Activated T-helper 2 cell treated with anti-CD3 and anti-CD28 coated beads, Interferon-gamma antibody, Interleukin-2, Interleukin-4, amounts not matched to agents 10 μg/mL and 5 μg/mL and 100 μg/mL, durations not matched to agents 14 hours and 24 hours and 36 hours (primary cell): ENCODE measurements at places on chromosomes 12 and 14.

DNA sequence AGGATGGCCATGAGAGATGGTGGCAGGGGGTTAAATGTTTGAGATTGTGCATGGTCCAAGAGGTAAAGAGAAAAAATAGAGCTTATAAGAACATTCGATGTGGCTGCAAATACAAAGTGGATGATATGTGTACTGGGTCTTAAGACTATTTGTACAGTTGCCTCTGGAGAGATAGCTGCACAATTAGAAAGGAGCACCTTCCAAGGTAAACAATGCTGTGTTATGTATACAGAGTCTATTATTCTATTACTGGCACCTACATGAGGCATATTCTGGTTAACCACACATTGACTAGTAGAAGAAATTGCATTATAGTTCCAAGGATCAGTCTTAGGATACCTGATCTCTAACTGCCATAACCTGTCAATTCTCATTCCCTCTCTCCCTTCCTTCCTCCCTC, 238.0 kb upstream of the FOXN3 start:
- H3K36me3 ChIP-seq, result peaks cover 20% of the 10 kb centered on the region
- H3K27me3 ChIP-seq, result no peaks in the 10 kb centered on the region
- no peak for DNase-seq
- H3K4me3 ChIP-seq, result no peak overlapping the region
- no peak overlapping the region for H3K27ac ChIP-seq

- H3K27me3 ChIP-seq, result peaks cover 14% of the 10 kb centered on the region
- H3K4me3 ChIP-seq, result no peak overlapping the region
- peaks cover 30% of the 10 kb centered on the region for H3K4me1 ChIP-seq
- H3K36me3 ChIP-seq, result peaks cover 9% of the 10 kb centered on the region
- DNase-seq, result no peak
These were observed 50.7 kb downstream of the BCAT1 start for GRCh38 chr12:24898185-24898584.

DNA sequence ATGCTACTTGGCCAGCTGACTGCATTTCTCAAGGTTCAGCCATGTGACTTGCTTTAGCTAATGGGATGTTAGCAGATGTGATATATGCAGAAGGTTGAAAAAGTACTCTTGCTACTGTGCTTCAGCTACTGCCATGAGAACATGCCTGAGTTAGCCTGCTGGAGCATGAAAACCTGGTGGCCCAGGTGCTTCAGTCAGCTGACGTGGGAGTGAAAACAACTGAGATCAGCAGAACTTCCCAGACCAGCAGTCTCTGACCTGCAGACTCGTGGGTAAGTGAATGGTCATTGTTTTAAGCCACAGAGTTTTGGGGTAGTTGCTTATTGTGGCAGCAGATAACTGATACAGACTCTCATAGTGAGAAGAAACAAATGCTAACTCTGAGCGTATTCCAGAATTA, 118.6 kb upstream of the GRIN2B start:
- no peak for DNase-seq
- no peak overlapping the region for H3K27ac ChIP-seq
- no peaks in the 10 kb centered on the region for H3K36me3 ChIP-seq

DNA sequence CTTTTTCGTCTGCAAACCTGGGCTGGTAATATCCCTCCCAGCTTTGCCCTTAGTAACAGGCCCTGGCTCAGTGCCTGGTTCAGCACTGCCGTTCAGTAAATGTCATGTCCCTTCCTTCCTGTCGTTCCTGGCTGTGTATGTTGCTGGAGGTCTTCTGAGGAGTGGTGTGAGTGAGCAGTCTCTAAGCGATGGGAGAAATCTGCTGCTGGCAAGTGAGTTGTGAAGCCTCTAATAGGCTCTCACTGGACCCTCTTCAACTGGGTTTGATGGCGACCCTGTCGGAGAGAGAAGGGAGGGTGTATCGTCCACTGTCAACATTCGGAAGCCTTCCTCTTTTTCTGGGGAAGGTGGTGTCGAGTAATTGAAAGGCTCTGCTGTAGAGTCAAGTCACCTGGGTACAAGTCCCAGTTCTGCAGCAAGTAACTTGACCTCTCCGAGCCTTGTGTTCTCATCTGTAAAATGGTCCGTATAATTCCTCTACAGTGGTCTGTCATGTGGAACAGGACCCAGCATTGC, 62.8 kb downstream of the HRK start:
- peak overlapping the region; percentile 95 for H3K27ac ChIP-seq
- H3K4me3 ChIP-seq, result peak overlapping the region; percentile 95
- H3K4me1 ChIP-seq, result peaks cover 13% of the 10 kb centered on the region
- peaks cover 5% of the 10 kb centered on the region for H3K27me3 ChIP-seq
- DNase-seq, result no peak
- no peaks in the 10 kb centered on the region for H3K36me3 ChIP-seq

DNA sequence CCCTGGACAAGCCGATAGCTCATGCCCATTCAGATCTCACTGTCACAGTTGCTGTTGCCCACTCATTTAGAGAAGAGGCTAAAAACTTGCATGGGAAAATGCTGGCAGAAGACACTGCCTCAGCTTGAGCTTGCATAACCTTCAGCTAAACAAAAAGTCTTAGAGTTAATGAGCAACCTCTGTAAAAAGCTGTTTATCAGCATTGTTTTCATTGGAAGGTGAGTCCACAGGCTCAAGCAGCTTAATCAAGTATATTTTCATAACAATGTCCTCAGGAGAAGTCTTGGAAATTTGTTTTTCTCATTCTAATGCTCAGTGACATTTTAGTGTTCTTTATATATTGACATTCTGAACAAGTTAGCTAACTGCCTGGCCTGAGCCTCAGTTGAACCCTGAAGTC, 872.9 kb downstream of the TMTC2 start:
- H3K27ac ChIP-seq, result no peak overlapping the region
- H3K36me3 ChIP-seq, result no peaks in the 10 kb centered on the region
- DNase-seq, result no peak
- H3K27me3 ChIP-seq, result no peaks in the 10 kb centered on the region
- no peaks in the 10 kb centered on the region for H3K4me1 ChIP-seq

DNA sequence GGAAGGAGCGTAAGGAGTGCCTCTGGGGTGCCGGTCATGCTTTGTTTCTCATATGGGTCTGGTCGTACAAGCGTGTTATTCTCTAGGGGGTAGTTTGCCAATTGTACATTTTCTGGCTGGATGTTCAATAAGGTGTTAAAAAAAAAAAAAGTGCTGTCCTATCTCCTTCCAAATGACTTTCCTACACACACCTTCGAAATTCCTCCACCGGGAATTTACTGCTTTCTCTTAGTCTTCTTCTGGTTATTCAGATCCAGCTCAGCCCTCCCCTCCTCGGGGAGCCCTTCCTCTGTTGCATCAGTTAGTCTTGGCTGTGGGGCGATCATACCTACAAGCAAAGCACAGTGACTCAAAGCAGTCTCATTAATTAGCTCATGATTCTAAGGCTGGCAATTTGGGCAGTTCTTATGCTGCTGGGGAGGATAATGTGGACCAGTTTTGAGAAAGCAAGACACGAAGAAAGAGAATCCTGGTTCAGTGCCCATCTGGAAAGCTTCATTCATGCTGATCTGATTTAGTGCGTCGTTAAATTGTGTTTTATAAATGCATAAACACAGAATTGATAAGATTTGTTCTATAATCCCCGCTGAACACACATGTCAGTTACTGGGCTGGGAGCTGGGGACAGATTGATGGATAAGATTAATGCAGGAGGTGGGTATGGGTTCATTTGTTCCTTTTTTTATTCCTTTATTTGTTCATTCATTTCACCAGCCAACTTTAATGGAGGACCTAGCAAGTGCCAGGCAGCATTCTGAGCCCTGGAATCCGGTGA, 9.2 kb upstream of the CLMN start:
- no peak overlapping the region for H3K4me3 ChIP-seq
- H3K27me3 ChIP-seq, result peaks cover 33% of the 10 kb centered on the region
